Neural crest cell (in vitro differentiated cells): ENCODE measurements at places on chromosomes 2 and 18. TPM values are rescaled to one million over a fixed set of nuclear protein-coding genes. Genes with fewer than 3 reads are reported as not detected.

DNA sequence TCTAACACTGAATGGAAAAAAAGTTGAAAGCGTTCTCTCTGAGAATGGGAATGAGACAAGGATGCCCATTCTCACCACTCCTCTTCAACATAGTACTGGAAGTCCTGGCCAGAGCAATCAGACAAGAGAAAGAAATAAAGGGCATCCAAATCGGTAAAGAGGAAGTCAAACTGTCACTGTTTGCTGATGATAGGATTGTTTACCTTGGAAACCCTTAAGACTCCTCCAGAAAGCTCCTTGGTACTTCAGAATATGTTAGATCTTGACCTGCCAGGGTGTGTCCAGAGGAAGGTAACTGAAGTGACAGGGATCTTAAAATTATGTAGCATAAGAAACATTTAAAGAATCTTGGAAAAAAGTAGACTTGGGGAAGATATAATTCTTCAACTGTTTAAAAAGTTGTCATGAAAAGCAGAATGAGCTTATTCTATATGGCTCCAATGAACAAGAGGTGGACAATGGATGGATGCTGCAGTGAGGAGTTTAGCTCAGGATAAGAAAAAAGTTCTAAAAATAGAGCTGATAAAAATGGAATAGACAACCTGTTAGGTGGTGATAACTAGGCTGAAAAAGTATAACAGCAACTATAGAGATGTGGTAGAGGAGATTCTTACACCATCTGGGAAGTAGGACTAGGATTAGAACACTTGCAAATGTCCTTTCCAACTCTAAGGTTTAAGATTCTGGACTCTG, 16.8 kb upstream of the SULT1C4 start:
- DNase-seq: no peak
- H3K36me3 ChIP-seq: no peaks in the 10 kb centered on the region
- H3K4me3 ChIP-seq: no peak overlapping the region
- no peaks in the 10 kb centered on the region for H3K27me3 ChIP-seq
- peaks cover 6% of the 10 kb centered on the region for H3K4me1 ChIP-seq

- no peaks in the 10 kb centered on the region for H3K4me1 ChIP-seq
- DNase-seq: no peak
- no peak overlapping the region for H3K27ac ChIP-seq
- no peak overlapping the region for H3K4me3 ChIP-seq
- H3K27me3 ChIP-seq: no peaks in the 10 kb centered on the region
Observed at GRCh38 chr18:78407466-78407844, 572.2 kb upstream of the SALL3 start.

DNA sequence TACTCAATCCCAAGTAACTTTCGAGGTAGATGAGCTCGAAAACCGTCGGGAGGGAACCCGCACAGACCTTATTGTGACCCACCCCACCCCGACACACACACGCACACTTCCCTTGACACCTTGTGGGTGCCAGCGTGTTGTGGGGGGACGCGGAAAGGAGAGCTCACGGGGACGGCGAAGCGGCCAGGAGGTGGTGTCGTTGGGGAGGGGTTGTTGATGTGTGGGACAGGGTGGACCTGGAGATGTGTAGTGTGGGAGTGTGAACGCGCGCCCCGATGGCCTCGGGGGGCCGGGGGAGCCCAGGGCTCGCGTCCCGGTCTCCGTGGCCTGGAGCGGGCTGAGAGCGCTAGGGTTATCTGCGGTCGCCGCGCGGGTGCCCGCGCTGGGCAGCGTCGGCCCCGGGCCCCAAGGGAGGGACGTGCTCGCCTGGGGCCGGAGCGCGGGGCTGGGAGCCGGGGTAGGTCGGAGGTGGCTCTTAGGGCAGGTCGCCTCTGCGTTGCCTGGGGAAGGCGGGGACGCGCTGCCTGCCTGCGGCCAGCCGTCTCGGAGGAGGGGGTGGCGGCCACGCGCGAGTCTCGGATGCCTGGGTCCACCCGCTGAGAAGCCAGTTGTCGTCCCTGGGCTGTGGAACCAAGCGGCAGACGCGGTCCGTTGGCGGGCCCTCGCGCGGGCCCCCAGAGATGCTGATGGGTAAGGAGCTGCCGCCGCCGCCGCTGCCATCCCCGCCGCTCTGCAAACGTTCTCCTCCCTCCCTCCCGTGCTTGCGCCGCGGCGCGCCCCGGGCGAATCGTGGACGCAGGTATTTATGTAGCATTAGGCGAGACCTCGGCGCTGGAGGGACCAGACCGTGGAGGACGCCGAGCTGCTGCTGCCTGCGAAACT, 1.6 kb downstream of the KLHL29 start:
- peak; percentile 18 for DNase-seq
- peaks cover 64% of the 10 kb centered on the region for H3K27me3 ChIP-seq
- H3K4me3 ChIP-seq: peak overlapping the region; percentile 91
- peaks cover 21% of the 10 kb centered on the region for H3K4me1 ChIP-seq
- H3K36me3 ChIP-seq: no peaks in the 10 kb centered on the region

DNA sequence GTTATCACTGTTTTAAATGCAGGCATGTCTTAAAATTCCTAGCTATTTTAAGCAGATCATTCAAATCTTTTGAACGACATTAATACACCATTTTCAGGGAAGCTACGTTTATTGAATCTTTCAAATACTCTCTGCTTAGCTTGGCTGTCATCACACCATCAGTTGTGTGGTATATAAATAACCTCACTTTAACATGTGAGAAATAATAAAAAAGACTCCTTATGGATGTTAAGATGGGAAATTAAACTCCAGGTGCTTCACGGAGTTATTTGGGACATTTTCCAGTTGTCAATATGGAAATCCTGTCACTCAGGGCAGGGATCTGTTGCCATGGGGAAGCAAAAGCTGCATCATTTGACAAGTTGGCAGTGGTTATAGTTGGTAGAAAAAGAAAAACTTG, 649.2 kb upstream of the CDH2 start:
- no peak for DNase-seq
- no peaks in the 10 kb centered on the region for H3K36me3 ChIP-seq
- no peak overlapping the region for H3K27ac ChIP-seq
- no peak overlapping the region for H3K4me3 ChIP-seq

LCT gene
- 0.14 and 0.19 TPM in 2 replicates for total RNA-seq
